ENCODE measurements at places on chromosomes 4 and X.

DNA sequence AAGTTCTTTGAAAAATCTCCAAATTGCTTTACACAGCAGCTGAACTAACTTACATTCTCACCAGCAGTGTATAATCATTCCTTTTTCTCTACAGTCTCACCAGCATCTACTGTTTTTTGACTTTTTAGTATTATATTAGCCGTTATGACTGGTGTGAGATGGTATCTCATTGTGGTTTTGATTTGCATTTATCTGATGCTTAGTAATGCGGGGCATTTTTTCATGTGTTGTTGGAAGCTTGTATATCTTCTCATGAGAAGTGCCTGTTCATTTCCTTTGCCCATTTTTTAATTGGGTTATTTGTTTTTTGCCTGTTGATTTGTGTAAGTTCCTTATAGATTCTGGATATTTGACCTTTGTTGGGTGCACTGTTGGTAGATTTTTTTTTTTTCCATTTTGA is 931.7 kb downstream of the CENPC start:
- DNase-seq = no peak

GRCh38 chr4:67558493-67558892 is at the start of gene STAP1:
Gene STAP1 (plus strand): TSS chr4:67558727. CDS start chr4:67558810, 83 bp downstream.
- no peak for DNase-seq

DNA sequence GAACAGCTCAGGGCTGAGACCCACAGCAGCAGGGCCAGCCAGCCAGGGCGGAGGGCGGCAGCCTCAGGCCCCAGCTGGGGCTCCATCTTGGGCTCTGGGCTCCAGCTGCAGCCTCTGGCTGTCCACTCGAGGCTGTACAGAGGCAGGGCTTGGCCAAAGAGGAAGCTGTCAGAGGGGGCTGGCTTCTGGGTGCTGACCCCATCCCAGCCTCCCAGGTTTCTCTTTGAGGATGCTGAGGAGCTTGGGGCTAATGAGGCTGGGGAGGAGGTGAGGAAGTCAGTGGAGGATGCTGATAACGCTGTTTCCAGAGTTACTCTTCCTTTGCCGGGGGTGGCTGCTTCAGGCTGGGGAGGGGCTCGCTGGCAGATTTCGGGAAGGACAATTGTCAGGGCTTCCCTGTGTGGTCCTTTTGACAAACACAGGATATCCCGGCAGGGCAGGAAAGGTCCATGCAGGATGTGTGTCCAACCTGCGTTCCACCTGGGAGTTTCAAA is at the start of gene DIPK2B:
Gene DIPK2B (minus strand): TSS at position 136 of the 494 bp plus-strand sequence. CDS start 50 bp downstream, at position 86.
- DNase-seq = no peak

GRCh38 chr4:13452927-13453579 is 31.1 kb downstream of the RAB28 start:
- DNase-seq = no peak

DNA sequence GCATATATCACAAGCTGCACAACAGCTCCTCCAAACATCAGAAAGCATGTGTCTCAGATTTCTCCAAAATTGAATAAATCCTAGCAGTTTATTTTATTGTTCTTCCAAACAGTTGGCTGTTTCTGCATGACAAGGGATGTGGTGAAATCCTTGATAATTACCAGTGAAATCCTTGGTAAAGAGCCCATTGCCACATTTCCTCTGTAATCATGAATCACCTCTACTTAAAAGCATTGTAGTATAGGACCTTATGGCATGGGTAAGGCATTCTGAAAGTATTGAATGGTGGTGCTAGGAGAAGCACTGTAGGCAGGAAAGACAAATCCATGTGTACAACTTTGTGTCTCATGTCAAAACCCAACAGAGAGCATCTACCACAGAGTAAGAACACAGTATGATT is 135.8 kb upstream of the NDST3 start:
- DNase-seq = no peak

GRCh38 chr4:139552517-139553307 is 3.3 kb downstream of the SETD7 start:
- no peak for DNase-seq

- DNase-seq = no peak
Measured at GRCh38 chrX:31006027-31006426, 65.8 kb downstream of the FTHL17 start.

DNA sequence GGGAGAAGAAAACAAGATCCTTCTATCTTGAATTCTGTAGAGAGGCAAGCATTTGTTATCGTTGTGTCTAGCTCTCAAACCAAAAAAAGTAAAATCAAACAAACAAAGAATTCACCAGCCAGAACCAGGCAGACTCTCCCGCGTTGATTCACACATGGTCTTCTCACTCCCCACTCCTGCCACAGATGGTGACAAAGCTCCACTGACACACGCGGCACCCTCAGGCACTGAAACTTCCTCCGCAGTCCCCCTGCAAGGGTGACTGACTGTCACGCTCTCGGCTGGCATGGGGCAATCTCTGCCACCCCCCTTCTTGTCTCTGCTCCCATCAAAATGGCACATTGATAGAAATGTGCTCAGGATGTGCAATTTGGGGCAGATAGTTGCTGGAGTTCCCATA is 304.9 kb downstream of the DHX15 start:
- no peak for DNase-seq

GRCh38 chr4:152972821-152973628 is 36.9 kb downstream of the FHDC1 start:
- no peak for DNase-seq

- DNase-seq = no peak
Measured at GRCh38 chrX:136619899-136620505, 28.0 kb upstream of the CD40LG start.

DNA sequence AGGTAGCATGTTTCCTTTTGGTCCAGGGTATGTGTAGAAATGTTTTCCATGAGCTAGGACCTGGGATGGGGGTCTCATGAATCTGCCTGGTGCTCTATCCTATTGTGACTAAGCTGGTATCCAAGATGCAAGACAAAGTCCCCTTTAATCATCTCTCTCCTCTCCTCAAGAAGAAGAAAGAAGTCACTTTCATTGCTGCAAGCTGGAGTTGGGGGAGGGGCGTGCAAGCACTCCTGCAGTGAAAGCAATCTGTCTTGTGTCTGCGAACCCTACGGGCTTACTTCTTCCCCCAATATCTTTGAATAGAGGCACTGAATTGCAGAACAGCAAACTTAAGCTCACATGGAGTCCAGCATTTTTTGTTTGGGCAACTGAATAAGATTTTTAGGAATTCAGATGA is 27.2 kb upstream of the GRPR start:
- DNase-seq = no peak

DNA sequence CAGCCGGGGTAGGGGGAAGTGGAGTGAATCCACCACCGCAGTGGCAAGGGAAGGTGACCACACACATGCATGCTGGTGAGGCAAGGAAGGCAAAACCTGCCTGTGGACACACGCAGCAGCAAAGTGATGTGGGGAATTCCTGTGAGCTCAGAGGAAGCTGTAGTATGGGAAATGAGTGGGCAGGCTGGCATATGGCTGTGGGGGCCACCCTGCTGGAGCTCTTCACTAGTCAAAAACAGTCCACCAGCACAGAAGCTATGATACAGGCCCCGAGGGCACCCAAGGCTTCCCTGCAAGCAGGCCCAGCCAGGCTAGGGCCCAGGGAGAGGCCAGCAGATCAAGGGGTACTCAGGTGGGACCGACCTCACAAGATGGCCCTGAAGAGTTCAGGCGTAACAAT is 239.1 kb downstream of the CHM start:
- no peak for DNase-seq

GRCh38 chr4:147110473-147111367 is 165.1 kb upstream of the TTC29 start:
- no peak for DNase-seq

GRCh38 chr4:157713342-157713741 is 459.5 kb downstream of the GASK1B start:
- no peak for DNase-seq

DNA sequence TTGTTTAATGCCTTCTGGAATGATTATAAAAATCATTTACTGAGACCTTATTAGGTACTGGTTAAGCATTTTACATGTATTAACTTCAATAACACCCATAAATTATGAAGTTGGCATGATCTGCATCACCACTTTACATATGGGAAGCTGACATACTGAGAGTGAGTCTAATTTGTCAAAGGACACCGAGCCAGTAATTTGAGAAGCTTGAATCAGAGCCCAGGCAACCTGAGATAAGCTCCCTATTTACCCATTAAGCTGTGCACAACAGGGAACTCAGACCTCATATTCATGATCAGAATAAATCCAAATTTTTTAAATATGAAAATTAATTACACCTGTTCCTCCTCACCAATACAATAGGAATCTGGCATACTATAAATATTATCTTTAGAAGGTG is 247.9 kb upstream of the EPHA5 start:
- no peak for DNase-seq

- no peak for DNase-seq
Measured at GRCh38 chrX:15953801-15954200, 99.2 kb upstream of the AP1S2 start.

DNA sequence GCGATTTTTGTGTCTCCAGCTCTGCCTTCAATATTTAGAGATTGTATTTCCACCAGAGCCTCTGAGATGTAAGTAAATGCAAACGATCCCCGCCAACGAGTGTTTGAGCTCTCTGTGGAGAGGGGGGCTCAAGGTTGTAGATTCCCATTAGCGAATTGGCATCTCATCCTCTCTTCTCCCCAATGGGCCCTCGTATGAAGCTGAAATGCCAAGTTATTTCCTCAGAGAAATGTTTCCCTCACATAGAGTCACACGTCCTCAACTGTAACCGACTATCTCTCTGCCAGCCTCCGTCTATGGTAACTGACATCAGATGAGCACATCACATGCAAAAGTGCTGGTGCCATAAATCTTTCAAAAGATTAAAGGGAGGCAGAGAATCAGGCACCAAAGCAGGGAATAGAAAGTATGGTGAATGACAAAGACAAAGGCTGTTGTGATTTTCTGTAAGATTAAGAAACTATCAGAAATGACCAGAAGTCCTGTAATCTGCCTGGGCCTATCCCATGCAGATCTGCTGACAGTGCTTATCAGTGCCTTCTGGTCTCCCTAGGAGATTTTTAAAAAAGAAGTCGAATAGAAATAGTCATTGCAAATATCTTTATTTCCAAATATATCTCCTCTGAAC is 157.1 kb downstream of the PDGFRA start:
- no peak for DNase-seq

- DNase-seq = no peak
Measured at GRCh38 chr4:158170691-158171561, 1.9 kb downstream of the GASK1B start.

GRCh38 chr4:78047366-78047765 is 9.8 kb upstream of the FRAS1 start:
- DNase-seq = no peak

DNA sequence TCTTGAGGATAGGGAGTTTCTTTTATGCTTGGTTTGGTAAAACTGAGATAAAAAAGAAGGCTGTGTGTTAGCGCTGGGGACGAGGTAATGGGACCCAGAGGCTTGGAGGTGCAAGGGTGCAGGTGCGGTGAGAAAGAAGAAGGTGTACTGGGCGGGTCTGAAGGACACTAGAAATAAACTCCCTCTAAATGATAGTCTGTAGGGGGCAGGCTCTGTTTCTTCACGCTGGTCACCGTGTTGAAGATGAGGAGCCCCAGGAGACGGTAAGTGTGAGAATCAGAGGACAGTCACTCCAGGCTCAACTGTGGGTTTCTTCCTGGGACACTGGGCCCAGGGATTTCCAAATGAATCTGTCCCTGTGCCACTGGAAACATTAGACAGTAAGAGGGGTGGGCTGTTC is 131.4 kb downstream of the SORBS2 start:
- no peak for DNase-seq

DNA sequence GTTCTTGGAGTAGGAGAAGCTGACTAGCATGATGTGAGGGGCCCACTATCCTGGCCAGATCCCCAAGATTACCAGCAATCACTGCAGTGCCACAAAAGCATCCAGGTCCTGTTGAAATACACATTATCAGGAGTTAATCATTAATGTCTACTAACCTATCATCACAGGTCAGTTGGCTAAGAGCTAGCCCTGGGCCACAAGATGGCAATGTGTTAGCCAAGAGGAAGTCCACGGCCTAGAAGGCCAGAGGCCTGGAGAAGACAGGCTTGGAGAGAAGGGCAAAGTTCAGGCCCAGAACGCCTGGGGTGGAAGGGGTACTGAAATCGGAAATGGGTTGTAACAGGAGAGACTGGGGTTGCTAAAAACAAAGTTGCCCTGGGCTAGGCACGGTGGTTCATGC is 19.9 kb upstream of the KIAA1210 start:
- DNase-seq = no peak

- DNase-seq = no peak
Measured at GRCh38 chrX:100090931-100091330, 319.1 kb downstream of the PCDH19 start.

DNA sequence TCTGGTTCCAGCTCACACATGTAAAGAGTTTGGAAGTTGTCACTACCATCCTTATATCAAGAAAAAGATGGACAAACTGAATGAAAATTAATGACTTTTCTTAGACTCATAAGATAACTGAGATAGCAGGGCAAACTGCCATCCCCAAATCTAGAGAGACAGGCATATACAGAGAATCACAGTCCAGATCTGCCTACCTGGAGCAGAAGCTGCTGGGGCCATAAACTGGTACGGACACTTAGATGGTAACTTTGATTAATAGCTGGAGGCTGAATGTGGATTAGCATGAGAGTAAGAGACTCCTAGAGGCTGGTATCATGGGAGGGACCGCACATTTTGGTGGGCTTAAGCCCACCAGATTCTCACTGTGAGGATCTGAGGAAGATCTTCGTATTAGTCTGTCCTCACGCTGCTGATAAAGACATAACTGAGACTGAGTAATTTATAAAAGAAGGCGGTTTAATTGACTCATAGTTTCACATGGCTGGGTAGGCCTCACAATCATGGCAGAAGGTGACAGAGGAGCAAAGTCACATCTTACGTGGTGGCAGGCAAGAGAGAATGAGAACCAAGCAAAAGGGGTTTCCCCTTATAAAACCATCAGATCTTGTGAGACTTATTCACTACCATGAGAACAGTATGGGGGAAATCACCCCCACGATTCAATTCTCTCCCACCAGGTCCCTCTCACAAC is 10.8 kb upstream of the POLA1 start:
- DNase-seq = no peak
